ENCODE measurements at places on chromosomes 1 and 21. TPM values are rescaled to one million over a fixed set of nuclear protein-coding genes. Genes with fewer than 3 reads are reported as not detected.

DNA sequence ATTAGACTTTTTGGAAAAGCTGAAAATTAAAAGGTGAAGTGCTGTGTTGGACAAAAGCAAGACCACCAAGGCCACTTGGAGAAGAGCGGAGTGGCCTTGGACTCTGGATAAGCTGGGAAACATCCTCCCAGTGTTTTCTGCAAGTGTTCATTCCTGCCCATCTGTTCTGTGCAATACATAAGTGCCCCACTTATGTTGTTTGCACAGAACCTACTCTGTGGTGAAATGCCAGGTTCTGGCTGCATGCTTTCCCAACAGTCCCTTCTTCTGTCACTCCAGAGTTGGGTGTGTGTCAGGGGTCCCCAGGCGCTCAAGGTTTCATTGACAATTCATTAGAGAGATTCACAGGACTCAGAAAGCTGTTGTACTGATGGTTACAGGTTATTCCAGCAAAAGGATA is 30.3 kb downstream of the NHLH2 start:
- DNase-seq, result no peak

DNA sequence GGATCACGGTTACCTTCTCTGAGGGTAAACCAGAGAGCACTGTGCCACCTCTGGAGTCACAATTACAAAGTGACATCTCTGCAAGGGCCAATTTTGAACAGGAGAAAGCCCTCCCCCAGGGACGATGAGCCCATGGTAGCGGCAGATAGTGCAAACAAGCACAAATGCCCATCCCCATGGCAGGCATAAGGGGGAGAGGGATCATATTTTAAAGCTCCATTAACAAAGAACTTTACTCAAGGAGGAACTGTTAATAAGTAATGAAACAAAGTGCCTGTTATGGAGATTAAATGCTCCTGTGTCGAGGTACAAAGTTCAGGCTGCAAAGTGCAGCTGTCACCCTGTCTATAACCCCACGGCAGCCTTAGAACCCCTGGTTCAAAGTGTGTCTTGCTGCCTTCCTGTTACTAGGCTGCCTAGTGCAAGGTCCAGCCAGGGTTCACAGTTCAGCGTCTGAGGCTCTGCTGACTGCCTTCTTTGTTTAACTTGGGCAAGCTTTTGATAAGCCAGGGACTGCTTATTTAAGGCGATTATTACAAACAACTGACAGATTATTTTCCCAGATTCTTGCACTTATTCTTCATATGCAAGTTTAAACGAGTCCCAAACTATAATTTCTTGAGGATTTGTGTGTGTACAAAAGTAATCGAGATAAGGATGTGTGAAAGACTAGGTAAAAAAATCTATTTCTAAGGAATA is 75.7 kb upstream of the NRIP1 start:
- DNase-seq, result no peak

DNA sequence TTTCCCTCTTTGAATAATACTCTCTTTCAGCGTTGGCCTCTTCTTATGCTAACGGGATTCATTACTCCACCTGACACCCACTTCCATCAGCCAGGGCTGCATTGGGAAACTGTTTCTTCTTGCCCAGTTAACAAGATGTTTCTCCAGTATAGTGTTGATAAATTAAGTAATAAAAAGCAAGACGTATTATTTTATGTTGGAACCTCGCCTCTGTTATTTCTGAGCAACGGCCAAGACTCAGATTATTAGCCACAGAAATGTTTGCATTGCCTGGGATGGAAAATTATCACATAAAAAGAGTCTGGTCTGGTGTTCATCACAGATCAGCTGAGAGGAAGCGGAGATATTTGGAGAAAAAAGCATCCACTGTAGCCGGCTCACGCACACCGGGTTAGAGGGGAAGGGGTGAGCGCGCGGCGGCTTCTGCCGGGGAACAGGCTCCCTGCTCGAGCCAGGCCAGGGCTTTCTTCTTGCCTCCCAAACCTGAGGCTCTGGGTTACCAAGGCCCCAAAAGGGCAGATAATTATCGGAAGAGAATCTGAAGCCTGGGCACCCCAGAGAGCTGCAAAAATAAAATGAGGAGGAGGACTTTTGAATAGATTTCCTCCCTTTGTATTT is 189.5 kb downstream of the PRDM16 start:
- DNase-seq, result no peak

- DNase-seq, result no peak
Observed at GRCh38 chr1:230250666-230251065, 175.5 kb downstream of the PGBD5 start.

- no peak for DNase-seq
Observed at GRCh38 chr21:18318156-18318555, 73.5 kb downstream of the CHODL start.

GRCh38 chr1:7558481-7558880 is 212.6 kb upstream of the VAMP3 start:
- DNase-seq, result no peak

GRCh38 chr1:111857194-111857651 is 101.5 kb downstream of the DDX20 start:
- DNase-seq, result no peak

GRCh38 chr1:43009274-43009673 is 50.6 kb upstream of the SLC2A1 start:
- DNase-seq, result no peak

DNA sequence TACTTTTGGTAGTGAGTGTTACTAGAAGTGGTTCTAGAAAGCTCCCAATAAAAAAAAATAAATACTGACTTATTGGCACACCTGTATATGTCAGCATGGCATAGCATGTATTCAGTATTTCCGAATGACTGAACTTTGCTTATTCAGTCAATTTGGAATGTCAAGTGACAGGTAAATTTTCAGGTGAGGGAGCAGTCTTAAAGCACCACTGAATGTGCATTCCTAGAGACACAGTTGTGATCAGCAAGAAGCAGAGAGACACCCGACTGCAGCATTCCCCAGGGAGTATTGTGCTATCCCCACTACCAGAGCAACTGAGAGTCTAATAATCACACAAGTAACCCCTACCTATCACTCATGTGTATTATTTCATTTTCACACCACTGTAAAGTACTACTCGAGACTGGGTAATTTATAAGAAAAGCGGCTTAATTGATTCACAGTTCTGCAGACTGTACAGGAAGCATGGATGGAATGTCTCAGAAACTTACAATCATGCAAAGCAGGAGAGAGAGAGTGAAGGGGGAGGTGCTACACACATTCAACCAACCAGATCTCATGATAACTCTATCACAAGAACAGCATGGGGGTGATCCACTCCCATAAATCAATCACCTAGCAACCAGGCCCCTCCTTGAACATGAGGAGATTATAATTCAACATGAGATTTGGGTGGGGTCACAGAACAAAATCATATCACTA is 201.5 kb downstream of the TBX15 start:
- DNase-seq, result no peak

Gene ADGRB2
- total RNA-seq, result 0.56 TPM

Gene CD52
- 324 TPM for total RNA-seq

Gene PSMB2
- total RNA-seq, result 92.9 TPM

Gene IL20
- not detected for total RNA-seq

Gene JAM2
- total RNA-seq, result 1.5 TPM

Gene CD46
- total RNA-seq, result 84.3 TPM

Gene HAO2
- total RNA-seq, result not detected

Gene KCNK2
- total RNA-seq, result not detected

Data from activated CD8-positive, alpha-beta T cell treated with anti-CD3 and anti-CD28 coated beads for 36 hours (primary cell).